CD8-positive, alpha-beta memory T cell (primary cell): ENCODE measurements at places on chromosomes 3 and 15. TPM values are rescaled to one million over a fixed set of nuclear protein-coding genes. Genes with fewer than 3 reads are reported as not detected.
A peak's percentile ranks its signal among the peaks of the same experiment; 100 is the strongest.

UROC1 gene
- total RNA-seq = not detected

MYLK gene
- total RNA-seq = not detected

PTX3 gene
- not detected for total RNA-seq

ISL2 gene
- 0.22 TPM for total RNA-seq

SLCO3A1 gene
- total RNA-seq = 10.0 TPM

DOCK3 gene
- 2.1 TPM for total RNA-seq

BHLHE40 gene
- 174 TPM for total RNA-seq

GRCh38 chr15:40815042-40815698, 7.9 kb upstream of the DNAJC17 start:
- H3K4me3 ChIP-seq = no peak overlapping the region
- H3K27ac ChIP-seq = no peak overlapping the region
- no peaks in the 10 kb centered on the region for H3K27me3 ChIP-seq
- no peak for DNase-seq
- H3K4me1 ChIP-seq = no peaks in the 10 kb centered on the region

GRCh38 chr3:40989141-40990061, 209.9 kb upstream of the CTNNB1 start:
- H3K4me3 ChIP-seq = no peak overlapping the region
- H3K36me3 ChIP-seq = no peaks in the 10 kb centered on the region
- no peaks in the 10 kb centered on the region for H3K4me1 ChIP-seq
- DNase-seq = no peak

GRCh38 chr3:124775877-124776276, 45.6 kb downstream of the UMPS start:
- H3K4me3 ChIP-seq = no peak overlapping the region
- no peaks in the 10 kb centered on the region for H3K4me1 ChIP-seq
- H3K27ac ChIP-seq = no peak overlapping the region
- no peak for DNase-seq
- no peaks in the 10 kb centered on the region for H3K27me3 ChIP-seq

- peaks cover 22% of the 10 kb centered on the region for H3K4me1 ChIP-seq
- H3K27me3 ChIP-seq = no peaks in the 10 kb centered on the region
- DNase-seq = no peak
- H3K4me3 ChIP-seq = no peak overlapping the region
- no peaks in the 10 kb centered on the region for H3K36me3 ChIP-seq
- H3K27ac ChIP-seq = no peak overlapping the region
Measured at GRCh38 chr3:196175722-196176121, 35.5 kb downstream of the ZDHHC19 start.

DNA sequence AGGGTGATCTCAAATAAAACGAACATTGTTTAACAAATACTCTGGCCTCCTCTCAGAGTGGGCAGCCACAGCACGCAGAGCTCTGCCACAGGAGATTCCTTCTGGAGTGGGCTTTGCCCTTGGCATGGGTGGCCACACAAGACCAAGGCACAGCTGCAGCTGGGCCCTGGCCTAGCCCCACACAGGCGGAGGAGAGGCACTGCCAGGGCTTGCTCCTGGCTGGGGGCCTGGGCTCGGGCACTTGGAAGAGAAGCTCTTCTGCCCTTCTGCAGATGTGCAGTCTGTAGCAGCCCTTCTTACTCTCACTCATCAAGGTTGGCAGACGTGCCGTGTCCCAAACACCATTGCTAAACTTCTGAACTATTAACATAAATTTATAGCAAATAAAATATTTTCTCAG, 67.2 kb downstream of the CRTC3 start:
- H3K4me1 ChIP-seq = peaks cover 87% of the 10 kb centered on the region
- DNase-seq = no peak
- H3K4me3 ChIP-seq = peak overlapping the region; percentile 14
- H3K36me3 ChIP-seq = no peaks in the 10 kb centered on the region
- H3K27ac ChIP-seq = no peak overlapping the region
- H3K27me3 ChIP-seq = no peaks in the 10 kb centered on the region

- H3K4me1 ChIP-seq = no peaks in the 10 kb centered on the region
- peaks cover 17% of the 10 kb centered on the region for H3K27me3 ChIP-seq
- H3K36me3 ChIP-seq = no peaks in the 10 kb centered on the region
- DNase-seq = no peak
- no peak overlapping the region for H3K27ac ChIP-seq
Measured at GRCh38 chr3:123038751-123039150, 11.2 kb upstream of the SEMA5B start.

DNA sequence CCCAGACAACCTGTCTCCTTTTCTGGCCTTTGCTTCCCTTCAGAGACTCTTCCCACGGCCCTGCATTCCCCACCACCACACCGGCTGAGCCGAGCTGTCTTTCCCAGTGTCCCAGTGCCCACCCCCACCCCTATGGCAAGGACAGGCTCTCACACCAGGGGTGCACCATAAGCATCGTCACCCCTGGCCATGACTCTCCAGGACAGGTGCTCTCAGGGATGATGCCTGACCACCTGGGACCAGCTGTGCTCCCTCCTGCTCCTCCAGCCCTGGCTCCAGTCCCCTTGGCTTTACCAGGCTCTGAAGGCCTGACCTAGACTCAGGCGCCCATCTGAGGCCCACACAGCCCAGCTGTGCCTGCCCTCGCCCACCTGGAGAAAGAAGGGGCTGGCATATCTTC, 17.6 kb upstream of the SEMA3F start:
- no peaks in the 10 kb centered on the region for H3K36me3 ChIP-seq
- peaks cover 7% of the 10 kb centered on the region for H3K4me1 ChIP-seq
- no peak overlapping the region for H3K4me3 ChIP-seq
